Fibroblast of lung (primary cell): ENCODE measurements at places on chromosomes 3 and 15.

GRCh38 chr15:77457905-77458265 lies 37.2 kb downstream of the HMG20A start:
- peak; percentile 54 for DNase-seq

DNA sequence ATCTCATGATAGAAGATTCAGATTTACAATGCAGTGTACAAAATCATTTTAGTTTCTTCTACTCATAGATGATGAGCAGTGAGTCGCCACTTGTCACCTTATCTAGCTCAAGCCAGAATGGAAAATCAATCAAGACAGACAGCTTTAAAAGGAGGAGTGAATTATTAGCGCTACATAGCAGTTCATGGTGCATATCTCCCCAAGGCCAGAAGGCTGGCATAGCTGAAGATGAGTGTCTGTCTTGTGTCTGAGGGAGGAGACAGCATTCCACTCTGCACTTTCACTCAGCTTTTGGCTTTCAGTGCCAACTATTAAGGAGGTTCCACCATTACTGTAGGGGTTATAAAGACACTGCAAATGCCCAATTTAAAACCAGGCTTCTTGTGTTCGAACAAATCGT lies 804.1 kb upstream of the LMCD1 start:
- DNase-seq: no peak

DNA sequence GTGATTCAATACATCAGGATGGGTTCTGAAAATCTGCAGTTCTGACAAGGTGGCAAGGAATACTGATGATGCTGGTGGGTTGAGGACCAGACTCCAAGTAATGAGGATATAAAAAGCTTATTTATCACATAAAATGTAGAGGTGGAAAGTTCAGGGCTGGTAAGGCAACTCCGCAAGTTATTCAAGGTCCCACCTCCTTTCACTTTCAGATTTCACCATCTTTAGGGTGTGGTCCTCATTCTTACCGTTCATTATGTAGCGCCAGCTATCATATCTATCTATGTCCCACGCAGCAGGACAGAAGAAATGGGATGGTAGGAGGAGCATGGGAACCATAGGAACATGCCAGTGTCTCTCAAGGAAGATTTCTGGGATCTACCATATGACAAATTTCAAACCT lies 80.3 kb downstream of the IL1RAP start:
- DNase-seq: no peak

GRCh38 chr3:15316998-15317435 lies 15.4 kb downstream of the SH3BP5 start:
- no peak for DNase-seq

- peak; percentile 14 for DNase-seq
Measured at GRCh38 chr3:142215106-142215505, 10.3 kb downstream of the GK5 start.

GRCh38 chr15:80906159-80906766 lies 83.4 kb downstream of the MESD start:
- DNase-seq: peak; percentile 50

GRCh38 chr3:58463181-58463941 lies 28.5 kb upstream of the KCTD6 start:
- DNase-seq: peak; percentile 90

DNA sequence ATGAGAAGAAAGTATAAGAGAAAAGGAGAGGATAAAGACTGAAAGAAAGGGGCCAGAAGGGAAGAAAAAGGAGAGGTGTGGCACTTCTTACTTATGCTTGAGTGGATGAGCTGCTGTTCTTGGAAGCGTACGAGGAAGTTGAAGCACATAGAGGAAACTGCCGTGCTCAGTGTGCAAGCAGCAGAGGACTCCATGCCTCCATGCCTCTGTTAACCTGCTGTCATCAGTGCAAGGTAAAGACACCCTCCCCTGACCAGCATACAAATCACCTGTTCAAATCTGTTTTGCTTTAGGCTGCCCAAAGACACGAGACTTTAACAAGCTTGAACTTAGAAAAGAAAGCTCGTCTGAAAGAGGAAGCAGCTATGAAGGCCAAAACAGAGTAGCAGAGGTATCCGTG lies 6.4 kb downstream of the WDR5B start:
- DNase-seq: no peak

- no peak for DNase-seq
Measured at GRCh38 chr3:173109143-173109542, 31.9 kb downstream of the SPATA16 start.

GRCh38 chr3:126212620-126213378 lies 32.4 kb upstream of the ALDH1L1 start:
- DNase-seq: peak; percentile 49

DNA sequence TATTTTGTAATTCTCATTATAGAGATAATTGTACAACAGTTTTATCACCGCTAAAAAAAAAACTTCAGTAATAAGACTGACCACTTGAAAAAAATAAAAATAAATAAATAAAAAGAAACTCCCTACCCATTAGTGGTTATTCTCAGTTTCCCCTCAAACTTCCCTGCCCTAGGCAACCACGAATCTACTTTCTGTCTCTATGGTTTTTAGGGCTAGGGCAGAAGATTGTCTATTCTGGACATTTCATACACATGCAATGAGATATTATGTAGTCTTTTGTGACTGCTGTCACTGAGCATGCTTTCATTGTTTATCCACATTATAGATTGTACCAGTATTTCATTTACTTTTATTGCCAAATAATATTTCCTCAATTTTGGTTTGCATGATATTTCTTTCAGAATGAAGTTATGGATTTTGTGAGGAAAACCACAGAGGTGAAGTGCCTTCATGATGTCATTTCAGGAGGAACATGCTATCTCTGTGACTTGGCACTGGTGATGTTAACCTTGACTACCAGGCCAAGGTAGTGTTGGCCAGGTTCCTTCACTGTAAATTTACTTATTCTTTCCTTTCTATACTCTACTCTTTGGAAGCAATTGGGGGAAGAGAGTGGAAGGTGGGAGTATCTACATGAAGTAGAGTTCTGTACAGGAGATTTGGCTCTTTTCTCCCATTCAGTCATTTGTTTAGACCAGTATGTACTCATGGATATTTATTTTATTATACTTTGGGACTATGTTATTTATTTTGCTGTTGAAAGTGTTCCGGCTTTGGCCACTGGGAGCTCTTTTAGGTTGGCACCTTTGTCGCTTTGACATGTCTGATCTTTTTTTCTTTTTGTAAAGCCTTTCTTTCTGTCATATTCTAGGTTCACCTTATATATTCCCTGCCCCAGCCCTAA lies 86.3 kb downstream of the GMPS start:
- no peak for DNase-seq

DNA sequence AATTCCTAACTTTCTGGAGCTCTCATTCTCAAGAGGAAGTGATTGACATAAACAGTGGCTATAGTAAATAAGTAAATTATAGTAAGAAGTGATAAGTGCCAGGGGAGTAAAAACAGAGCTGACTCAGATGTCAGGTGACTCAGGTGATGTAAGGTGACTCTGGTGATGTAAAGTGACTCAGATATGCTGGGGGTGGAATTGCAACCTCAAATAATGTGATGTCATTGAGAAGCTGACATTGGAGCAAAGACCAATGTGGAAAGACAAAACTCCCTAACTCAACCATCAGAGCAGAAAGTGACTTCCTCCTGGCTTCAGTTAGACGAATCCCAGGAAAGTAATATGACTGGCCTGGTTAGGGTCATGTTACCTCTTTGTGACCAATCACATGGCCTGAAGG lies 144.2 kb upstream of the SNTN start:
- DNase-seq: no peak

- DNase-seq: no peak
Measured at GRCh38 chr3:73257186-73257585, 195.7 kb downstream of the EBLN2 start.

DNA sequence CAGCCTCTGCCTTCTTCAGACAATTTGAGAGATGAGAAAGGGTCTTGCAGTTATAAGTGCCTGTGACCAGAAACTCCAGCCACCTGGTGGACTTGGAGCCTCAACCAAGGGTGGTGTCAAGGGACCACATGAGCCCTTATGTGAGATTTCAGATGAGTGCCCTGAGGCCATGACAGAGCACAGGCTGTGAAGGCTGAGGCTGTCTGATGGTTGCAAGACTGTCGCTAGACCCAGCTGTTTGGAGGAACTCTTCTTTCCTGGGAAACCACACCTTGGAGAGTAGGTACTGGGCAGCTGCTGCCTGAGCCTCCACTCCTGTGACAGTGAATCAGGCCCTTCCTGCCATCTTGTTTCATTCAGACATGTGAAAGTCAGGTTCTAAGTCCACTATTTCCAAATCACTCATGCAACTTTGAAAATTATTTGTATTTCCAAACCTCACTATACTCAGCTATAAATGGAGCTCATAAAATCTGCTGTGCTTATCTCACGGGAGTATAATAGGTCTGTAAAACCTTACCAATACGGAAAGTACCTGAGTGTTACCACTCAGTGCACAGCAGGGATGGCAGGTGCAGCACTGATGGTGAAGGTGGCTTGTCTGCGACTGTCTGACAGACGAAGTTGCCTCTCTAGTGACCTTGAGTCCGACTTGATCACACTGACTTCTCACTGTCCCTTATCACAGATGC lies 99.4 kb downstream of the RPL39L start:
- DNase-seq: no peak

DNA sequence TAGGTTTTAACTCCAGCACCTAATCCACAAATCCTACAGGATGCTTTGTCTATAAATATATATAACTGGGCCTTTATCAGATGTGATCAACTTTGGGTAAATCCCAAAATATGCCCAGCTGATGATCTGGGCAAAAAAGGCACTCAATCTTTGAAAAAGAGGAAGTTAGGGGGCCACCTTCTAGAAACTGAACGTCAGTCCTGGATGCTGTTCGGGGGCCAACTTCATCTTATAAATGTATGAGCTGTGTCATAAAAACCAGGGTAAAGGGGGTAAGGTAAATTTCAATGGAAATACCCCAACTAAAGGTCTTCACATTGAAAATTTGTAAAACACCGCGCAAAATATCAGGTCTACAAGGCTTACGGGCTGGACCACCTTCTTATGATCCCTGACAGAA lies 264.4 kb upstream of the UBE2E2 start:
- no peak for DNase-seq

GRCh38 chr3:41662288-41662687 lies 299.6 kb downstream of the ULK4 start:
- peak; percentile 20 for DNase-seq

DNA sequence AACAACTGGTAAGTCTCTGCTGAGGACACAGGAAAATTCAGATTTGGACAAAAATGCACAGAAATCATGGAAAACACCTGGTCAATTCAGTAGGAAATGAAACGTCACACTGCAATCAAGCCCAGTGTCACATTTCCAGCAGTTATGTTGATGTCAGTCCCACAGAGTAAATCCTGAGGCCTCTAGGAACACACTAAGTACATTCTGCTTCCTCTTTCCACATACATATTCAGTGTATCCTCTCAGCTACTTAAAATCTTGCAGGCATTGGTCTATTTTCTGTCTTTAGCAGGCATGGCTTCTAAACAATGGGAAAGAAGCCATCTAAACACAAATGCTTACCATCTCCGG lies 207.8 kb downstream of the PLCL2 start:
- DNase-seq: no peak
